ENCODE measurements at places on chromosomes 3 and 15.

DNA sequence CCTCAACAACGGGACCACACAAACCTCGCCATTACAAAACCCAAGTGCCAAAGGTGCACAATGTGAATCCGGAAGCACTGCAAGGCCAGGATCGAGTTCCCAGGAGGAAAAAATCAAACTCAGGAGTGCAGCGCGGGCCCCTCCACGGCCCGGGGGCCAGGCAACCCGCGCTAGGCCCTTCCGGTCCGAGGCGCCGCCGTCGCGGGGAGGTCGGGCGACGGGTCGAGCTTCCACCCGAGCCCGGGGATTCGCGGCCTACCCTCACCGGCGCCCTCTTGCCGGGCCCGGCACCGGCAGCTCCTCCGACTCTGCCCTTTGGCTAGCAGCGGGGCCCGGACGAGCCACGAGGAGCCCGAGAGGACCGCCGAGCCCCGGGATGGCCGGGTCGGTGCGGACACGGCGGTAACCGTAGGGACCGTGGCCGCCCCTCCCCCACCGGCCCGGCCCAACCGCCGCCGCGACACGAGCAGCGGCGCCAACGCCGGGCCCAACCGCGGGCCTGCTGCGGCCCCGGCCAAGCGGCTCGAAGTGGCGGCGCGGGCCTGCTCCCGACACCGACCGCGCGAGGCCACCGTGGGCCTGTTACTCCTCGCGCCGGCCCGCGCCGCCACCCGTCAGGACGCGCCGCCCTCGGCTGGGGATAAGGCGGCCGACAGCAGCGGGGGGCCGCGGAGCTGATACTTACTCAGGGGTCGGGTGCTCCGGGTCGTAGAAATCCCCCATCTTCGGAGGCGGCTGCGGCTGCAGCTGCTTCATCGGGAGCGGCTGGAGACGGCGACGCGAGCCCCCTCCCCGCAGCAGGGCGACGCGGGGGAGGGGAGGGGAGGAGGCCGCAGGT, 525 bp downstream of the SETD2 start:
- no peak for DNase-seq

GRCh38 chr3:51955893-51956770, 951 bp downstream of the GPR62 start:
- DNase-seq: peak; percentile 89

DNA sequence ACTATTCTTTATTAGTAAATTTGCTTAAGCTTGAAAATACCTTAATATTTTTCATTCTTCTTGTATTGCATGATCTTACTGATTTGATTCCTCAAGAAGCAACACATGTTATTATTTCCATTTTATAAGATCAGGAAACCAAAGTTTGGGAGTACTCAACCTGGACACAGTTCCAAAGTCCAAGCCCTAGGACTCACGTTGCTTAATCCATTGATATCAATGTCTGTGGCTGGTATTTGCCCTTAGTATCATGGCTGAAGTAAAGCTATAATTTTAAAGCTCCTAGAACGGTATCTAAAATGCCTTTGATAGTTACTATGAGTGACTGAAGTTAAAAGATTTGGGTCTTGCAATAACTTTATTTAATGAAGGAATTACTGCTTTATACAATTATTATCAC, 1045.3 kb downstream of the TUSC7 start:
- no peak for DNase-seq

GRCh38 chr3:37479981-37480380, 305.6 kb upstream of the LRRFIP2 start:
- DNase-seq: no peak

- DNase-seq: no peak
Measured at GRCh38 chr3:157786211-157786610, 283.0 kb upstream of the VEPH1 start.

DNA sequence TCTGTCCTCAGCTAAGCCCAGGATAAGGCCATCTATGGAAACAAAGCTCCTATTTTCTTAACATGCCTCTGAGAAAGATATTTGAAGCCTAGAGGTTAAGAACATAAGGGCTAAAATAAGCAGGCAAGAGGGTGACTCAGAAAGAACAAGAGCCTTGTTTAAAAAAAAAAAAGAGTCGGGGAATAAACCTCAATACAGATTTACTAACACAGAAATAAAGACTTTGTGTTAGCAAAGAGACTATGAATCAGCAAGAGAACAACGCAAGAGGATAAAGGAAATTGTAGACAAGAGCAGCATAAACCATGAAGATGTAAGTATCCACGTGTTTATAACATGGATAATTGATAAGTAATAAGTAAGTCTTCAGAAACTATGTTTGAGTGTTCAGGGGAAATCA, 36.0 kb downstream of the RAB27A start:
- no peak for DNase-seq

GRCh38 chr3:13064964-13065363, 8.3 kb downstream of the IQSEC1 start:
- no peak for DNase-seq

- DNase-seq: no peak
Measured at GRCh38 chr15:49462232-49462844, 39.3 kb downstream of the FGF7 start.

DNA sequence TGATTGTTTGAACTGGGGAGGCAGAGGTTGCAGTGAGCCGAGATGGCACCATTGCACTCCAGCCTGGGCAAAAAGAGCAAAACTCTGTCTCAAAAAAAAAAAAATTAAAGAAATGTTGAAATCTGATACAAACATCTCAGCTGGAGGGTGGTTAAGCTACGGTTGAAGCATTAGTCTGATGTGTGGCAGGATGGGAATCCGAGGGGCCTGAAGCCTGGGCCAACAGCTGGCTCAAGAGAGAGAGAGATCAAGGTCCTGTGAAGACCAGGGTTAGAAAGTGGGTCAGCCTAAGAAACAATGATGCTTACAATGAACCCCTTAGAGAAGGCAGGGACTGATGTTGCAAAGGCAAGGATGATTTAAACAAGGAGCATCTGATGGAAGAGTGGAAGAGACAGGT, 69.8 kb downstream of the CD200R1L start:
- DNase-seq: no peak

DNA sequence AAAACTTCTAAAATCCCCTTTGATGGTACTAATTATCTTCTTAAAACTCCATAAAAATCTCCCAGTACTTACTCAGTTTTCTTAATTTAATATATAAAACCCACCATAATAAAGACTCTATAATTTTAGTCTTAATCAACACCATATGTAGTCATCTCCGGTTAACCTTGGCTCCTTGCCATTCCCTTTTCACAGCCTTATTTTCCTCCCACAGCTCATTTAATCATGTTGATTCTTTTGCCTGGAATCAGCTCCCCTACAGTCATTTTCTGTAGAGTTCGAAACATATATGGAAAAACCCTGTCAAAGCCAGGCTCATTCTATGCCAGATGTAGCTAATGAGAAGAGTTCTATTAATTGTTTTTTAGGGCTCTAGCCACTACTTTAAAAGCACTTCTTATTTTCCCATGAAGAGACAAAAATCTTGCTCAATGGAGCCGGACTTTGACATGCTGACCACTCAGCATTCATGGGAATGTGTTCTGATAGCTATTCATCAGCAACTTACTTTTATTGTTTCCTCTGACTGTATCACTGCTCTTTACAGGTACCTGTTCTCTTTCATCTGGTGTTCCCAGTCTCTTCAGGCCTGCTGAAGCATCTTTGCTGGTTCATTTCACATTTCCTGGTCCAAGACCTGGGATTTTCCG, 573.4 kb downstream of the NAALADL2 start:
- no peak for DNase-seq

- no peak for DNase-seq
Measured at GRCh38 chr3:37964716-37965115, 25.9 kb upstream of the VILL start.

GRCh38 chr15:80822256-80822655, 43.1 kb downstream of the CEMIP start:
- no peak for DNase-seq

GRCh38 chr3:60703008-60703407, 548.2 kb downstream of the FHIT start:
- DNase-seq: no peak

DNA sequence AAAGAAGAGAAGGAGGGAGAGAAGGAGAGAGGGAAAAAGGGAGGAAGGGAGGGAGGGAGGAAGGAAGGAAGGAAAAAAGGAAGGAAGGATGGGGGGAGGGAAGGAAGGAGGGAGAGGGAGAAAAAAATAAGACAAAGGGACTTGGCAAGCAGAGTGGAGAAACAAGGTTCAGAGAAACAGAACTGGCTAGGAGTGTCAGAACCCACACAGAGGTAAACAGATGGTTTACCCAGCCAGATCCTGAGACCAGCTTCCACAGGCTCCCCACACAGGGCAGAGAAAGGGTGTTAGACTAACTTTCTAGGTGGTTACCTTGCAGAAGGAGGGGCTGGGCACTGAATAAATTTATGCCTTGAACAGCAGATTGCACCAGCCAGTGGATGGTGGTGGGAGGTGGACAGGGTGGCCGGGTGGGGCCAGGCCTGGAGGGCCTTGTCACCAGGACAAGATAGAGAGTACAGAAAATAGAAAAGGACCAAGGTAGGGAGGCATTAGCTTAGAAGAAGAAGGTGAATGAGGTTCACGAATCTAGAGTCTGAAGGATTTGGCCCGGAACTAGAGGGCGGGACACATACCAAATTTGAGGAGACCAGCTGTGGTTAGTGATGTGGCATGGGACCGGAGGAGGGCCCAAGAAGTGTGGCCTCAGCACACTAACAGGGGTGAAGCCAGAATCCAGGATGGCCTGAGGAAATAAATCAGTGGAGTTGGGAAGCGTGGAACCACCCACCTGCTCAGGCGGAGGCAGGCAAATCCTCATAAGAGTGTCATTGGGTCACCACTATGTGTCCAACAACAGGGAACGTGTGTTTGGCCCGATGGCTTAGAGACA, 1.2 kb upstream of the TM4SF1 start:
- no peak for DNase-seq

DNA sequence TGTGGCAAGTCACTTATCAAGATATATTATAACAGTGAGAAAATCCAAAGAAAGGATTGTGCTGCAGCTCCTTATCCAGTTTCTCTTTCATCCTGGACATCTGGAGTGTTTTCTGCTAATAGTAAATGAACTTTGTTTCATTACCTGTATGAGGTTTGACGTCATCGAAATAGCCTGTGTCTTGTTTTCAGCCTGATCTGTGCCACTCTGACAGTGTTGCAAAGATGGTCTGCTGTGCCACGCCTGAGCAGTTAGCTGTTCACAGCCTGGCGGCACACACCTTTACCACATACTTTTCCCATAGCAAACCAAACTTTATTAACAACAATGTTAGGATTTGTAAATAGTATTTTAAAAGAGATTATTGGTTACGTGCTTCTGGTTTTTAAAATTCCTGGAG, 34.0 kb downstream of the YEATS2 start:
- no peak for DNase-seq

- DNase-seq: no peak
Measured at GRCh38 chr15:69885173-69885955, 212.4 kb downstream of the TLE3 start.

- no peak for DNase-seq
Measured at GRCh38 chr3:58074997-58075396, 66.8 kb downstream of the FLNB start.

GRCh38 chr3:194686816-194687637, 1.3 kb downstream of the FAM43A start:
- no peak for DNase-seq

- DNase-seq: no peak
Measured at GRCh38 chr3:46123646-46124045, 84.5 kb downstream of the CCR1 start.

DNA sequence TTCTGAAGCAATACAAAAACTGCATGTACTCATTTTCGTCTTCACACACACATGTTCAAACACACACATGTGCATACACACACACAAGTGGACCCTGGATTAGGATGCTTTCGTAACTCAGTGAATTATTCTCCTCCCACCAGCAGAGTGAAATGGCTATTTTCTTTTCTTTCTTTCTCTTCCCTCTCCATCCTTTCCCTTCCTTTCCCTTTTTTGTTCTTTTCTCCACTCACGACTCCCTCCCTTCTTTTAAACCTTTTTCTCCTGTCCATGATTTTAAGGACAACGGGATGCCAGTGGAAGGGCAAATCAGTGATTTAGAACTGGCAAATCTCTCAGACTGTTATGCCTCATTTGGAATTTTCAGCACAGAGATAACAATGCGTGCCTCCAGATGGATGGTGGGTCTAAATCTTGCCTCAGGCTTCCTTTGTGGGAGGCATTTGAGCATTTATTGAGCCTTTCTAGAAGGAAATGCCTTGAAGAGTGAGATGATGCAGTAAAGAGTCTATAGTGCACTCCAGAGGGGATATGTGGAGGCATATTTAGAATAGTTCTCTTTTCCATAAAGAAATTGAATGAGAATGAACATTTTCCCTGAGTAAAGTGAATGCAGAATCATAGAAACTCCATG, 130.4 kb upstream of the SLC7A14 start:
- DNase-seq: no peak

GRCh38 chr3:194886836-194887235, 201.2 kb downstream of the FAM43A start:
- no peak for DNase-seq

DNA sequence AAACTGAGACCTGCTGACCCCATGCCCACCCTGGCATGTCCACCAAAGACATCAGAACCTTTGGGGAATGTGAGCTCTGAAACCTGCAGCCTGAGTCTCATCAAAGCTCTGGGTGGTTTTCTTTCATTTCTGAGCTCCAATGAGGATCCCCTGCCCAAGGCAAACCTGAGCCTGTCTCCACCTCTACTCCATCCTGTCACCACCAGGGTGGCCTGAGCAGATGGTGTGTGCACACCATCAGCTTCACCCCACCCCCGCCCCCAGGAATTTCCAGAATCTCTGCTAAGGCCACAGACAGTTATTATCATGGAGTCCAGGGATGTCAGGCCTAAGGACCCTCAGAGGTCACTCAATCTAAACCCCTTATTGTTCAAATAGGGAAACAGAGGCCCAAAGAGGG, 1.3 kb downstream of the XIRP1 start:
- no peak for DNase-seq

- no peak for DNase-seq
Measured at GRCh38 chr3:157423337-157423736, 13.3 kb upstream of the PTX3 start.

DNA sequence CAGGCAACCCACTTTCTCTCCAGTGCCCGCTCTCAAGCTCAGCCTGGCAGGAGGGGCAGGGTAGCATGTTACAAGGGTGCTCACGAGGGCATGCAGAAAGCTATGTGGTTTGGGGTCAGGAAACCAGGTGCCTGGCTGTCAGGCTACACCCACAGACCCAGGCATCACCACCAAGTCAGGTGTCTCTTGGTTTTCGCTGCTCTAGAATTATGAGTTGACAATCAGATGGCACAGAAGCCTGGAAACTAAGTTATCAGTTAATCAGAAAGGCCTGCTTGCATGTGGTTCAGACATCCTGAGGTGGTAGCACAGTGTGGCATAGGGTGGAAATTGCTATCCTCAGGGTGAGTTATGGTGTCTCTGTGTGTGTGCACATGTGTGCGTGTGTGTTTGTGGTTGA, 16.2 kb upstream of the CCR9 start:
- no peak for DNase-seq

DNA sequence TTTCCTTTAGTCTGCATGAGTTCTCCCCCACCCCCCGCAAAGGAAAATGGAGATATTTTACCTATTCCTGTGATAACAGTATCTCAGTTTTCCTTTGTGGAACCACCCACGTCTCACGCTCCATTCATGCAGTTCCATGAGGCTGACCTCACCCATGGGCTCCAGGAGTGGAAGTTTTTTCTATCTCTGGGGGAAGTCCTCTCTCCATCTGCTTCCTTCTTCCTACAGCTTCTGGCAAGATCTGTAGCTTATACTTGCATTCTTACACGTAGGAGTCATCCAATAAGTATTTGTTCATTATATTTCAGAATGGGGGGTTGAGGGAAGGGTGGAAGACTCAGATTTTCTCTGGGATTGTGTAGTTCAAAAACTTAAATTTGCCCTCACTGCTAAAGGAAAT, 5.8 kb upstream of the GLCE start:
- DNase-seq: no peak

- DNase-seq: no peak
Measured at GRCh38 chr3:79032686-79033318, 735.0 kb downstream of the ROBO1 start.
